ENCODE measurements at places on chromosomes 4 and X.
A peak's percentile ranks its signal among the peaks of the same experiment; 100 is the strongest.

- no peak for DNase-seq
Measured at GRCh38 chr4:73810191-73810590, 26.3 kb upstream of the CXCL6 start.

DNA sequence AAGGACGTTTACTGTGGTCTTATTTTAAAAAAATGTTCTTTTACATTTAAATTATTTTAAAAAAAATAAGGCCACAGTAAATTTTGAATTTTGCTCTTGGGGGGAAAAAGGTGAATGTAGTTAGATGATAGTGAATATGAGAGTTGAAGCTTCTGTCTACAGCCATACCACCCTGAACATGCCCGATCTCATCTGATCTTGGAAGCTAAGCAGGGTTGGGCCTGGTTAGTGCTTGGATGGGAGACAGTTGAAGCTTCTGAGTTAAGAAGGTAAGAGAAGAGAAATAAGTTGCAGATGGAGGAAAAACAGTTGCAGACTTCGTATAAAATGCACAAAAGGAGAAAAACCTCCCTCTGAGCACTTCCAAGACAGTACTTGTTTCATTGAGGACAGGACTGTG lies 115.6 kb upstream of the NR3C2 start:
- no peak for DNase-seq

GRCh38 chr4:47075262-47075661 lies 43.9 kb downstream of the GABRB1 start:
- peak; percentile 45 for DNase-seq

GRCh38 chrX:112735147-112735546 lies 55.4 kb upstream of the LHFPL1 start:
- DNase-seq, result no peak

DNA sequence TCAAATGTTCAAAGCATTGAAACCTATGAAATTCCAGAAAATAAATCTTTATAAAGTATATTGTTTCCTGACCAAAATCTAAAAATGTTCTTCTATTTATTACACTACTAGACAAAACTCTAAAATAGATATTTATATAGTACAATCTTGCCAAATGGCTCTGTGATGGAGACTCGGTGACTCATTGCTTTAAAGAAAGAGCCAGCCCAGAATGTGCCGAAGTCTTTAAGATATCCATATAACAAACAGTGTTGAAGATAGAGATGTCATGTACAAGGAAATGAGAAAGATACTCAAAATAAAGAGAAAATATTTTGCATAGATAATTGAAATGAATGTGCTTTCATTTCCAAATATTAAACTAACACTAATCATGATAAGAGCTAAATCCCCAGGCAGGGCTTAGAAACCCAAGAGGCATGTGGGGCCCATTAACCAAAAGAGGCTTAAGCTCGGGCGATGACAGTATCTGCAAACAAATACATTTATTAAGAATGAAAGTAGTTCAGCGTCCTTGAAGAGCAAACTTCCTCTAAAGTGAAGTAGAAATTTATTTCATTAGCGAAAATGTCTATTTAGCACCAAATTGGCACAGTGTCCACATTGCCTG lies 102.1 kb upstream of the FAM9B start:
- no peak for DNase-seq

- peak; percentile 64 for DNase-seq
Measured at GRCh38 chr4:102503301-102503746, 2.2 kb downstream of the NFKB1 start.

GRCh38 chrX:47859686-47860085 lies 23.0 kb downstream of the ZNF81 start:
- DNase-seq, result no peak

- no peak for DNase-seq
Measured at GRCh38 chrX:30309139-30309571, at the start of gene NR0B1. TSS of gene NR0B1 (minus strand) at chrX:30309390. CDS start at chrX:30309363, 27 bp downstream.

DNA sequence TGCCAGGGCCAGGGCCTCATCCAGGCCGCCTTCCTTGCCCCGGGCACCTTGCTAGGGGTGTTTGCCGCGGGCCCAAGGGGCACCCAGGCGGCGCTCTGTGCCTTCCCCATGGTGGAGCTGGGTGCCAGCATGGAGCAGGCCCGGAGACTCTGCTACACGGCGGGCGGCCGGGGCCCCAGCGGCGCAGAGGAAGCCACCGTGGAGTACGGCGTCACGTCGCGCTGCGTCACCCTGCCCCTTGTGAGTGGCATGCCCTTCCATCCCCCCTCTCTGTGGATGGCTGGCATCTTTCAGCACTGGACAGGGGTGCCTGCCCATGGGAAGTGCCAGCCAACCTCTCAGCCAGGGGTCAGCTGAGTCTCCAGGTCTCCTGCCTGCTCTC lies 3.6 kb downstream of the PLXNB3 start:
- DNase-seq, result no peak

DNA sequence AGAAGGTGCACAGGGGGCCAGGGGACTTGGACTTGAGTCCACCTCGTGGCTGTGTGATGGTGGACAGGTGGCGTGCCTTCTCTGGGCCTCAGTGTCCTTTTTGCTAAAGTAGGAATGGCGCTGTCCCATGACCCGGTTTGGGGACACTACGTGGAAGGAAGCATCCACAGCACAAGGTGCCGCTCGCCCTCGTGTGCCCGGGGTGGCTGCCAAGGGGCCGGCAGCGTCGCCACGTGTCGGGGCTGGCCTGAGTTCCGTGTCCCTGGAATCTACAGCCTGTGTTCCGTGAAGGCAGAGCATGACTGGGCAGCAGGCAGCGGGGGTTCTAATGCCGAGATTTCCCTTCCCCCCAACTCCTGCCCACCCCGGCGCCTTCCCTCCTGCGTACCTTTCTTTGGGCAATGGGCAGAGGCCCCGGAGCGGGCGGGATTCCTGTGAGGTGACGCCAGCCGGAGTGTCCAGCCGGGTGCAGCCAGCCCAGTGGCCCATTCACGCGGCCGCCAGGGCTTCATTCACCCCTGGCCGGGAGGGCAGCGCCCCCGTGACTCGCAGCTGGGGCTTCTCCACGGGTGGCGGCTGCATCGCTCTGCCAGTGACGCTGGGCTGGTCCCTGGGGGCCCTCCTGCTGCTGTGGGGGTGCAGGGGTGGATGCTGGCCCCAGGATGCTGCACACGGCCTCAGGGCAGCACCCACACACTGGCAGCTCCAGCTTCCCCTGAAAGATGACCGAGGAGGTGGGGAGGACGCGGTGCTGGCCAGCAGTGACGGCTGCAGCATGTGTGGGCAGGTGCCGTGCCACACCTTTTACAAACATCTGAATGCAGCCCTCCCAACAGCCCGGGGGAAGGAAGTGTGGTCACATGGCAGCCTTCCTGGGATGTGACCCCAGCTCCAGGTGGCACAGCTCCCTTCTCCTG lies 21.2 kb downstream of the DOK7 start:
- no peak for DNase-seq

DNA sequence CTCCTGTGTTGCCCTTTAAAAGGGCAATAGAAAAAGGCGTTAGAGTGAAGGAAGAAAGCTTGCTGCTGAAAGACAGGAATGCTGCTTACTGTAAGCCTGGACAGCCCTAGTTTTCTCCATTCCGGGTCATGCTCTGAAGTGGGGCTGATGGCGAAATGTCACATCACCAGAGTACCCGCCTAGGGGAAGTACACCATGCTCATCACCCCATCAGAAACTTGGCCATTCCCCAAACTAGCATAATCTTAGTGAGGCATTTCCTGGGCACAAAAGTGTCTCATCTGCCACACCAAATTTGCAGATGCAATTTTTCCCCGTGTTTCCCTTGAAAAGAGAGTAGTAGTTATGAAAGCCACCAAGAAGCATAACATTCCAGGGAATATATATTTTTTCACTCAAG lies 47.8 kb upstream of the CAMK2D start:
- DNase-seq, result no peak

- no peak for DNase-seq
Measured at GRCh38 chr4:157776930-157777528, 395.8 kb downstream of the GASK1B start.

DNA sequence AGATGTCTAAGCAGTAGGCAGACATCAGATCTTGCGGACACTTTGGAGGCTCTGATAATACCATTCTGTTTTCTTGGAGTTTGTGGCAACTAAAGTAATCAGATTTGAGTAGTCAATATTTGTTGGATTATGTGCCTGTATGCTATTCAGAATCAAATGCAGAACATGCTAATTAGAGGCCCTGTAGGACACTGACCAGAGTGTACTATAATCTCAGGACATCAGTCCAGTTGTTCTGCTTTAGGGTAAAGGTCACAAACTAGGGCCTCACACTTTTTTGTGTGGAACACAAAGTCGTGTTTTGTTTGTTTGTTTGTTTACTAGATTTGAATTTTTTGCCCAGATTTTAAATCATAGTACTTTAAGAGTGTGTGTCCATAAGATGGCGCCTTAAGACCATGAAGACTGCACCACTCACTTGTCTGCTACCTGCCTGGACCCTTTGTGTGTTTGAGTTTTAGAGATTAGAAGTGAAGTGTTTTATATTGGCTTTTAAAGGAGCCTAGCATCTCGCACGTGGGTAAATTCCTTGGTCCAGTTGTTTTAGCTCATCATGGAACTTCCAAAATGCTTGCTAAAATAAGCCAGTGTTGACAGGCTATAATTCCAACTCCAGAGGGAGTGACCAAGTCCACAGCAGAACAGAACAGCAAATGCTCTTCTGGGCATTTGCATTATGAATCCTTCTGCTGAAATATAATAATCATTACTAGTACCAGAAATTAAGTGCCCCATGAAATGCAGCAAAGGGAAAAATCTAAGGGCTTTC lies 34.7 kb downstream of the IL13RA1 start:
- DNase-seq, result no peak

- peak; percentile 1 for DNase-seq
Measured at GRCh38 chr4:170750519-170750918, 660.8 kb upstream of the AADAT start.

GRCh38 chrX:74325130-74326059 lies 21.4 kb downstream of the ZCCHC13 start:
- DNase-seq, result no peak

- DNase-seq, result no peak
Measured at GRCh38 chr4:25238052-25238451, 4.2 kb downstream of the PI4K2B start.

DNA sequence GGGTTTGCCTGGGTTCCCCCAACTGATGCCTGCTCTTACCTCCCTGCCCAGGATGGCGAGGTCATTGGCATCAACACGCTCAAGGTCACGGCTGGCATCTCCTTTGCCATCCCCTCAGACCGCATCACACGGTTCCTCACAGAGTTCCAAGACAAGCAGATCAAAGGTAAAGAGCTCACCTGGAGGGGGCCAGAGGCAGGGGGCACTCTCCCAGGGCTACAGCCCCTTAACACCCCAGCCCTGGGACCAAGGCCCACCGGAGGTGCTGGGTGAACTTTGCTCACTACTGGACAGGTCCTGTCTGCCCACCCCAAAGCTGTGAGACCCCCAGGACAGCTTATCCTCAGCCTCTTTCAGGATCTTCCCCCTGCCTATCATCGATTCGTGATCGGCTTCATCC lies 24.5 kb downstream of the HTRA3 start:
- no peak for DNase-seq

GRCh38 chrX:29851857-29852605 lies 363.3 kb upstream of the MAGEB2 start:
- DNase-seq, result no peak

DNA sequence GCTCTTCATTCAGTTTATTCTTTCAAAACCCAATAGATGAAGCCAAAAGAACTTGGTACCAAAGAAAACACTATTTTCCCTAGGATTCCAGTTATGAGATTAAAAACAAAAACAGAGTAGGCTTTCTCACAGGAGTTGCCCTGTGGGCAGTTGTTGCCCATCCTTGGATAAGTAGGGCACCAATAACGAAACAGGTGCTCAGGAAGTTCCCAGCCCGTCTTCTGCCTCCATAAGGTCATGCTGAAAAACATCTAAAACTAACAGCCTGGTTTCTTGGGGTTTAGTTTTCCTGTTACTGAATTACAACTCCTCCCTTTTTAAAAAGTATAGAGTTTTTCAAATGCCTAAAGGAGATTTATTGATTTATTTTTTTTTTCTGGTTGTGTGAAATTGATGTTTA lies 14.7 kb downstream of the TSPAN5 start:
- no peak for DNase-seq

GRCh38 chrX:132369617-132370326 lies 119.1 kb downstream of the MBNL3 start:
- no peak for DNase-seq

- DNase-seq, result peak; percentile 7
Measured at GRCh38 chr4:143406523-143406922, 69.8 kb downstream of the GAB1 start.

GRCh38 chr4:24988776-24989175 lies 42.0 kb downstream of the LGI2 start:
- peak; percentile 46 for DNase-seq

- DNase-seq, result no peak
Measured at GRCh38 chrX:154374313-154375155, at the start of gene FLNA. TSS of gene FLNA (minus strand) at chrX:154374634. CDS start at chrX:154371245, 3,389 bp downstream.

- DNase-seq, result no peak
Measured at GRCh38 chr4:109177096-109177810, 125.2 kb downstream of the COL25A1 start.

- DNase-seq, result no peak
Measured at GRCh38 chr4:38114386-38115150, 154.4 kb downstream of the PTTG2 start.

- DNase-seq, result no peak
Measured at GRCh38 chrX:113759422-113759821, 824.5 kb upstream of the HTR2C start.

DNA sequence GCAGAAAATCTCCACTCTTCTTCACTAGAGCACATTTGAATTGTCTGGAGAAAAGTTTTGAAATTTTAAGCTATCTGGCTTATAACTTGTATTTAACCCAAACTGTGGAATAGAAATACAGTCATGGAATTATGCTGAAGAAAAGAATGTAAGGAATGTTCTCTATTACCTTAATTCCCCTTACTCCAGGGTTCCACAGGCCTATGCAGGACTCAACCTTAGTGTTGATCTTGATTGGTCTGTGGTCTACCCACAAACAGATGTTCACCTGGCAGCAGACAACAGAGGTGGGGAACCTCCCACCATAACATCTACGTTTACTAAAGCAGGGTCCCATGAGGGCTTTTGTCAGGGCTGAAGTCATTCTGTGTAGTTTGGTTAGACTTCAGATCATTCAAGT lies 189.3 kb upstream of the GPRIN3 start:
- DNase-seq, result no peak

- no peak for DNase-seq
Measured at GRCh38 chr4:2075987-2076907, 17.1 kb downstream of the NAT8L start.

GRCh38 chr4:76993787-76994641 lies 44.5 kb downstream of the SEPTIN11 start:
- DNase-seq, result no peak

DNA sequence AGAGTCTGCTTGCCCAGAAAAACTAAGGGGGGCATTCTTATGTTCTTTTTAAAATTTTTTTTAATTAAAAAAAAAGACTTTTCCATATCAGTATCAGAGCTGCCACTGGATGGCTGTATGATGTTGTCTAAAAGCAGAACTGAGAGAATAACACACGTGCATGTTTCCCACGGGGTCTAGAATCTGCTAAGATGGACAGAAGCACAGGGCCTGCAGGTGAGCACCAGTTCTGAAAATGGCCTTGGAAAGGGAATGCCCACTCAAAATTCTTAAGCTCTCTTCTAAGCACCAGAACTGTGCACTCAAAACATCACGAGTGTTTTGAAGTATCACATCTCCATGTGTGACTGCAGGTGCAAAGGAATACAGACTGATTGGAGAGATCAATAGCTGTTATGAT lies 61.1 kb downstream of the ARAP2 start:
- no peak for DNase-seq
